ENCODE measurements at places on chromosomes 1 and 21.

DNA sequence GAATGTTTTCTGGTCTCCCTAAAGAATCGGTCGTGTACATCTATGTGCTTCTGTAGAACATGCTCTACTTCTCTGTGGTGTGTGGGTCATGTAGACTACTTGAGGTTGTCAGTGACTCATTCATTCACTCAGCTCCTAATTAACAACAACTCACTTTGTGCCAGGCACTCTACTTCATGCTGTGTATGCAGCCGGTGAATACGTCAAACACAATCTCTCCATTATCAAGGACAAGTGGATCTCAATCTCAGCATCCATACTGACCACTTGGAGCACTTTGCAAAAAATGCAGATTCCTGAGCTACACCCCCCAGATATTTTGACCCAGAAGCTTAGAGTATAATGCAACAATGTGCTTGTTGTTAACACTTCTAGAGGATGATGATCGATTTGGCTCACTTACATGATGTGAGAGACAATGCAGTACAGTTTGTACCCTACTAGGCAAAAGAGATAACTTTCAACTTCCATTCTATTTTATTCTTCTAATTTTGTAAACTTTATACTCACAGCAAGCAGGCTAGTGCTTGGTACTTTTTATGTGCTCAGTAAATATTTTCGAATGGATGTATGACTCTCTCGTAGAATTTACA lies 508.6 kb upstream of the ADAMTS5 start:
- no peaks in the 10 kb centered on the region for H3K36me3 ChIP-seq
- DNase-seq = no peak
- H3K27me3 ChIP-seq = no peaks in the 10 kb centered on the region
- H3K4me3 ChIP-seq = no peak overlapping the region

- no peak overlapping the region for H3K27ac ChIP-seq
- H3K36me3 ChIP-seq = no peaks in the 10 kb centered on the region
- no peak overlapping the region for H3K4me3 ChIP-seq
- no peak for DNase-seq
Observed at GRCh38 chr1:80217377-80217986, 1211.0 kb upstream of the ADGRL4 start.

- DNase-seq = no peak
- no peaks in the 10 kb centered on the region for H3K4me1 ChIP-seq
- H3K27ac ChIP-seq = no peak overlapping the region
- no peaks in the 10 kb centered on the region for H3K36me3 ChIP-seq
- no peak overlapping the region for H3K4me3 ChIP-seq
Observed at GRCh38 chr1:22949822-22950331, 22.8 kb downstream of the LACTBL1 start.

DNA sequence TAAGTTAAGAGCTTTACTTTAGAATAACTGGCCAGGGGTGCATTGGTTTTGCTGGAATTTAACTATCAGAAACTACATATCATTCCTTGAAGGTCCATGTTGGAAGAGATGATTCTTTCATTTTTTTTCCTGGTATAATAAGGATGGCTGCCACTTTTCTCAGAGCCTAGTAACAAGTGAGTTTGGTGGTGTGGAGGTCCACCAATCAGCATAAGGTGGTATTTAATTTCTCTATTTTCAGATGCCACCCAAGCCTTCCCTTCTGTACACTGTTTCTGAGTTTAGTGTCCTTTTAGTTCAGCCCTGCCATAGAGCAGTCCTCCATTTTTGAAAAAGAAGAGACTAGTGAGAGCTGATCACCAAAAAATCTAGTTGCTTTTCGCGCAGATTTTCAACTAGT lies 386.3 kb downstream of the USP25 start:
- no peak overlapping the region for H3K27ac ChIP-seq
- H3K4me1 ChIP-seq = no peaks in the 10 kb centered on the region
- no peaks in the 10 kb centered on the region for H3K27me3 ChIP-seq
- H3K36me3 ChIP-seq = no peaks in the 10 kb centered on the region

DNA sequence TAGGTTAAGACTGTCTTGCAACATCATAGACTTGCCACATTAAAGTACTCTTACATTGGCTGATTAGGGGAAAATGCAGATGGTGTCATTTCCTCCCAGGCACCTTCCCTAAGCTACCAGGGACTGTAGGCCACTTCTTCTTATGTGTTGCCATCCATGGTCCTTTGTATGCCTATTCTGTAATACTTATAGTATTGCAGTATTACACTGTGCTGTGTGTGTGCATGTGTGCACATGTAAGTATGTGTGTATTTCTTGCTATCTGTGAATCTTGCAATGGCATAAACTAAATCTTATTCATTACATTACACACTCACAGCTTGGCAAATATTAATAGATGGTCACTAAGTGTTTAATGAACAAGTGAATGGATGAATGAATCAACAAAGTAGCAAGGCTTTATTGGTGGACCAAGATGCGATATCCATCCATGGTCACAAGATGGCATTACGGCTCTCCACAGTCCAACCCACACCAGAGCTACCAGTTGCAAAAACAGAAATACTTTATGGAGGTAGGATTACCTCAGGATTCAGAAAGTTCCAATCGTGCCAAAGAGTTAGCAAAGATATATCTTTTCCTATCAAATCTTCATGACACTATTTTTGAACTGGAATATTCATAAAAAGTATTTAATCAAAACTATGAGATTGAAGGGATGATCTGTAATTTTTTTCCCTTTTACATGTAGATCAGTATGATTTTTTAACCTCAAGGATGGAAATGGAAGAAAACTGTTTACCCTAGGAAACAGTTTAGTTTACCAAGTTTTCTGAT lies 160.2 kb downstream of the DENND1B start:
- no peak overlapping the region for H3K4me3 ChIP-seq
- peaks cover 12% of the 10 kb centered on the region for H3K36me3 ChIP-seq

DNA sequence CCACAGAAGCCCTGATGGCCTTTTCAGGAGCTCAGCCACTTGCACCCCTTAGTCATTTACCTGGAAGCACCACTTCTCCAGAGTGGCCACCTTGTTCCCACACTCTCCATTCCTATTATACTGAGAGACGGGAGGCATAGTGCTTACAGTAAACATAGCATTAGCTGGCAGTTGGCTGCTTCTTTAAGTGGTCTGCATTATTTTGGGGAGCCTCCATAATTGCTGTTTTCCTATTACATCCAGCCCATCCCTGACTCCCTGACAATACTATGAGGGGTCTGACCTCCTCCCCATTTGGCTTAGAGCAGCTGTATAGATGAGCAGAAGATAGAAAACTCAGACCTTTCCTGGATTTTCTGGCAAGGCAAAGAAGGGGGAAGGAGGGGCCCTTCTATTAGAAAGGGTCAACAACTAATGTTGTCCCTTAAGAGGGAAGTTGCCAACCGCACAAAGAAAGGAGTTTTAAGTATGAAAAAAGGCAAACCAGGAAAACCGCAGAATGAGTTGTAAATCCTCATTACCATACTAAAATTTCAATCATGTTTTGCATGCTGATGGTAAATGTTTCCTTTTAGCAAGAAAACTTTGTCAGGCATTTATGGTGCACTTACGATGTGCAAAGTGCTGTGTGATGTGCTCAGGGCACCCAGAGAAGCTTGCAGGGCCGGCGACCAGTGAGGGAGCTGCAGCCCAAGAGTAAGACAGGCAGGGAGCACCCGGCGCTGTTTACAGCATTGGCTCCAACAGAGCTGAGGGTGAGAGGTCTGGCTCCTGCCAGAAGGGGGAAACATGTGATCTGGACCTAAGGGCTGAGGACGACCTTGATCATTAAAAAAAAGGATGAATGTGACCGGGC lies 167.3 kb downstream of the ZZZ3 start:
- no peak for DNase-seq

DNA sequence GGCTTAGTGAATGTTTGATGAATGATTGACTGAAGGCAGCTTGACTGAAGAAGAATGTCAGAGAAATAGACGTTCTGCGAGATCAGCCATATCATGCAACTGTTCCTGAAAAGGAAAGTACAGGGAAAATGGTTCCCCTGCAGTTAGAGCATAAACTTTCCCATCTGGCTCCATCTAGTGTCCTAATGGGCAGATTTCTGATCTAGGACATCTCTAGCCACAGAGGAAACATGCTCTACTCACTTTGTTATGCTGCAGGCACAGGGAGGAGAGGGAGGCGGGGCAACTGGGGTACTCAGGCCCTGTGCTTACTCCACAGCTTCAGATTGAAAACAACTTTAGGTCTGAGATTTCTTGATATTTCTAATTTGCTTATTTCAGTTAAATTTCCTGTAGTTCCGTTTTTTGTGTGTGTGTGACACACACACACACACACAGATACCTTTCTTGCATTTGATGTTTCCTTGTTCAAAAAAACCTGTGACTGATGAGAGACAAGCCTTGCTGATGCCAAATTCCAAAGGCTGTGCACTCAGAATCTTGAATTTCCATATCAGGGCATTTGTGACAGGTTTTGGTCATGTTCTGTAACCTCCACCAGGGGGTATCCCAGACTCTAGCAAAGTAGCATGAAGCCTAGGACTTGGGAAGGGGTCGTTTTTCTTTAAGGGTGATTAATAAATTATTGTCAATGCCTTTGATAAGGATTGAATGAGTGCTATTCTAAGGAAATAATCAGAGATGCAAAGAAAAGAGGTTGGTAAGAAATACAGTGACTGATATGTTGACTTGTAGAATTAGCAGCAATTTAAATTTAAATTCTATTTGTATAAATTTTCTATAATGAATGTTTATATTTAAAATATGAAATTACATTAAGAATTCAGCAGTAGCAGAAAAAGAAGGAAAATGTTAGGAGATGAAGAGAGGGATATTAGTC lies 139.7 kb upstream of the BEND5 start:
- no peaks in the 10 kb centered on the region for H3K36me3 ChIP-seq
- H3K27me3 ChIP-seq = peaks cover 3% of the 10 kb centered on the region
- H3K4me1 ChIP-seq = no peaks in the 10 kb centered on the region

DNA sequence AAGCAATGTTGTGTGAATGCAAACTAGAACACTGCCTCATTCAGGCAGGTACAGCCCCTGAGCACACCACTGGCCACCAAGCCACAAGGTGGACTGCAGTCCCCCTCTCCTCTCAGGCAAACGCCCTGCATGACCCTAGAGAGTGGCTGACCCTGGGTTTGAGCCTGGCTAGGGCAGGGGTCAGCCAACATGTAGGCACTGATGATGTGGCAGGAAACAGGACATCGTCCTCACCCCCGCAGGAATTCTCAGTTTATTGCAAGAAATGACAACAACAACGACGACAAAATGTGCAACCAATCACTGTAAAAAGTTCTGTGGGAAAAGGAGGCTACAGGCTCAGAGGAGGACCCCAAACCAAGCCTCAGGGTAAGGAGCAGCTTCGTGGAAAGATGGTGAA lies 81.3 kb downstream of the OMA1 start:
- no peak overlapping the region for H3K4me3 ChIP-seq
- H3K27ac ChIP-seq = no peak overlapping the region
- no peaks in the 10 kb centered on the region for H3K27me3 ChIP-seq

GRCh38 chr1:5142389-5142788 lies 488.0 kb downstream of the AJAP1 start:
- DNase-seq = no peak
- no peaks in the 10 kb centered on the region for H3K27me3 ChIP-seq
- no peak overlapping the region for H3K4me3 ChIP-seq
- H3K27ac ChIP-seq = no peak overlapping the region

DNA sequence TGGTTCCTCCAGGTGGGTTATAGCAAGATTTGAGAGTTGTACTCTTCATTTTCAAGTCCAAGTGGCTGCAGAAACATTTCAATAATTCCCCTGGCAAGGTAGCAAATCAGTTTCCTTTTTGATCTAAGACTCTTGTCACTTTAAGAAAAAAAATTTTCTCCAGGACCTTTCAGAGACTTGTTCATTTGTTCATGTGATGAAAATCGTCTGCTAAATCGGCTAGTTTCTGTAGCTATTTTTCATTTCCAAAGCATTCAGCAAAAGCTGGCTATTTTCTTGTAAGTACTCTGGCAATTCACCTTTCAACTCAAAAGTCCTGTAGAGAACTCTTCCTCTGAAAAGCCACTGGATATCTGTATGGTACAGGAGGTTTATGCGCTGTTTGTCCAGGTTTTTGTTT lies 93.5 kb downstream of the LTN1 start:
- peaks cover 6% of the 10 kb centered on the region for H3K27me3 ChIP-seq
- no peaks in the 10 kb centered on the region for H3K36me3 ChIP-seq
- H3K4me3 ChIP-seq = no peak overlapping the region
- no peaks in the 10 kb centered on the region for H3K4me1 ChIP-seq

GRCh38 chr1:31714442-31715086 lies 10.7 kb upstream of the COL16A1 start:
- no peak overlapping the region for H3K27ac ChIP-seq
- H3K4me3 ChIP-seq = no peak overlapping the region
- H3K36me3 ChIP-seq = no peaks in the 10 kb centered on the region
- peaks cover 15% of the 10 kb centered on the region for H3K4me1 ChIP-seq

DNA sequence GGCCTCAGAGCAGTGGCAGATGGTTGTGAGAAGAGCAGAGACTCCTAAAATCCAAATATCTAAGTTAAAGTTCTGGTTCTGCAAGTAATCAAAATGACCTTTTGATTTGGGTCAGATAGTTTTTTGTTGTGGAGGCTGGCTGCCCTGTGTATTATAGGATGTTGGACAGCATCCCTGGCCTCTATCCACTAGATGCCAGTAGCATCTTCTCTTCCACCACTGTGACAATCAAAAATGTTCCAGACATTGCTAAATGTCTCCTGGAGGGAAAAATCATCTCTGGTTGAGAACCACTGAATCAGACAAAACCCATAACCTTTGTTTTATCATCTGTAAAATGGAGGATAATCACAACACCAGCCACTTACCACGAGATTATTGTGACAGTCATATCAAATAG lies 5.9 kb upstream of the DPT start:
- H3K36me3 ChIP-seq = no peaks in the 10 kb centered on the region
- no peaks in the 10 kb centered on the region for H3K4me1 ChIP-seq
- H3K4me3 ChIP-seq = no peak overlapping the region
- no peak overlapping the region for H3K27ac ChIP-seq
- no peak for DNase-seq

DNA sequence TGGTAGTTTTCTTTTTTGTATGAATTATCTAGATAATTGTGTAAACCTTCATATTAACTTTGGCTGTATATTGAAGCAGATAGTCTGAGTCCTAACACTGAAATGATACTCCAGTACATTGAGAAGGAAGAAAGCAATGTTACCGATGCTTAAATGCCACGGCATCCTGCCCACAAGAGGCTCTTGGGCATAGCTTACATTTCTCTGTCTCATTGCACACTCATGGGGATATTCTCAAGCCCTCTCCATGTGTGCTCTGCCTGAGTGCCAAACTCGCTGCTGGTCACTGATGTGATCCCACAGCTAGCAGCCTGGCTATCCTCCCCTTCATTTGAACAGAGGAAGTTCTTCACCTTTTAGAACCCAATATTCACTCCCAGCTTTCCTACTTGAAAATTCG lies 179.4 kb downstream of the TGFB2 start:
- no peak overlapping the region for H3K4me3 ChIP-seq
- no peak overlapping the region for H3K27ac ChIP-seq
- H3K36me3 ChIP-seq = no peaks in the 10 kb centered on the region
- no peaks in the 10 kb centered on the region for H3K4me1 ChIP-seq
- H3K27me3 ChIP-seq = no peaks in the 10 kb centered on the region
- no peak for DNase-seq

DNA sequence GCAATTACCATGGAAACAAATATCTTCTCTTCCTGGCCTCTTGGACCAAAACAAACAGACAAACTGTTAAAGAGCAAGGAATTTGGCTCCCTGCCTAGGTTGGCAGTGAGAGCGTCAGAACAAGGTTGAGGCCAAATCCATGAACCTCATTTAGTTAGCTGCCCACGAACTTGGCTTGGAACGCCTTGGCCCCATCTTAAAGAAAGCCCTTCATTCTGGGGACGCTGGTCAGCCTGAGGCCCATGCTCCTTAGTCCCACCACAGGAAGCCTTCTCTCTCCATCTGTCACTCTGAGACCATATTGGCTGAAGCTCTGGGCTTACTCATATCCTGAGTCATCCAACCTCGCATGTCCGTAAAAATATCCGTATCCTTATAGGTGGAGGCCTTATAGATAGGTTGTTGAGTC lies 62.4 kb upstream of the DIRAS3 start:
- H3K27ac ChIP-seq = no peak overlapping the region
- no peak overlapping the region for H3K4me3 ChIP-seq
- DNase-seq = no peak
- no peaks in the 10 kb centered on the region for H3K4me1 ChIP-seq
- no peaks in the 10 kb centered on the region for H3K36me3 ChIP-seq
